ENCODE measurements at places on chromosomes 2 and 18.

DNA sequence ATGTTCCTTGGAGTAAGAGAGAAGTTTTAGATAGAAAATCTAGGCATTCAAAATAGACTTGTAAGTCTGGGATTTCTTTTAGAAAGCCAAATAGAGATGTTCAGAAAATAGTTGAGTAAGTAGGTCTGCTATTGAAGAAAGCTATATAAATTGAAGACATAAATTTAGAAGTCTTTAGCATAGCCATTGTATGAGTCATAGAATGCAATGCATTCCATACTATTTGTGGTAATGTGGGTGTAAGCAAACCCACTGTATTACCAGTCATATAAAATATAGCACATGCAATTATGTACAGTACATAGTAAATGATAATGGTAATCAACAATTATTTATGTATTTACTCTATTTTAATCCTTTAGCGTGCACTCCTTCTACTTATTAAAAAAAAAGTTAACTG is 14.1 kb downstream of the MC4R start:
- DNase-seq = no peak

DNA sequence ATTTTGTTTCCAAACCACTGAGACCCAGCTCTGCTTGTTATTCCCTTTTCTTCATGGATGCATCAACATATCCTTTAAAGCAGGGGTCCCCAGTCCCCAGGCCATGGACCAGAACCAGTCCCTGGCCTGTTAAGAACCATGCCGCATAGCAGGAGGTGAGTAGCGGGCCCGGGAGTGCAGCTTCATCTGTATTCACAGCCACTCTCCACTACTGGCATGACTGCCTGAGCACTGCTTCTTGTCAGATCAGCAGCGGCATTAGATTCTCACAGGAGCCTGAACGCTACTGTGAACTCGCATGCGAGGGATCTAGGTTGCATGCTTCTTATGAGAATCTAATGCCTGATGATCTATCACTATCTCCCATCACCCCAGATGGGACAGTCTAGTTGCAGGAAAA is 1.6 kb upstream of the POLI start:
- no peak for DNase-seq

DNA sequence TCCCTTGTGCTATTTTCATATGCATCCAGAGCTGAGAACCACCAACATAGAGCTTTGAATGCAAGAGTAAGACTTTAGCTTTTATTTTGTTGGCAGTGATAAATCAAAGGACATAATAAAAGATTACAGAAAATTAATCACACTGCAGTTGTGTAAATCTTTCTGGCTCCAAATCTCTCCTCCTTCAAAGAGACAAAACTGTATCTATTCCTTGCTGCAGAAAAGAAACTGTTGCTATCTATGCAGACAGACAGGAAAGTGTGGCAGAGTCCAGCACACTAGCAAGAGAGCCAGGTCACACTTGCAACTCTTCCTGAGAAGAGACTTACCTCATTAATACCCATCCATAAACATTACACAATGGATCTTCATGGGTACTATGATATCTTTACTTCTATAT is 57.5 kb downstream of the DTNB start:
- DNase-seq = no peak

DNA sequence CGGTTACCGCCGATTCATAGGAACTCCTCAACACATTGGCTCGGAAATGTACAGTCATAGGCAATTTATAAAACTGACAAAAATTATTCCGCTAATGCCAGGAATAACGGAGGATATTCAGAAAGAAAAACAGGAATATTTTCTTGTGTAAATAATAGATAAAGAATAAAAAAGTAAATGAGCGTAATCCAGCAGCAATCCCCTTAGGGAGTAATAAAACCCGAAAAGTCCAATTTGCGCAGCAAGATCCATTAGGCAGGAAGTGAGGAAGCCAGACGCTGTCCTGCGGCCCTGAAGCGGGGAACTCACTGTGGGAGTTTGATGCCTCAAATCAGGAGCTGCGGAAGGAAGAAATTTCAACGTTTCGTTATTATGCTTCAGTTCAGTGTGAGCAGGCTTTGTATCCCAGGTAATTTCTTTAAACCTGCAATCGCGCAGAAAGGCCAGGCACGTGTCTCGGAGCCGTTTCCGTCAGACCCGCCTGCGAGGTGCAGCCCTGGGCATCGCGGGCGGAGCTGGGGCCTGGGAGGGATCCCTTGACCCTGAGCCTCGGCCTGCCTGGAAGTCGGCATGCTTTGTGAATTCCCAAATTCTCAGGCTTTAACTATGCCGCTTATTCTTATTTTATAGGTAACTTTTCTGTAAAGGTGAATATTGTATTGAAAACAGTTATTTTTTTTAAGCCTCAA is 180.9 kb upstream of the ALKAL2 start:
- DNase-seq = no peak

- DNase-seq = no peak
Measured at GRCh38 chr2:164792316-164793170, 49.1 kb downstream of the COBLL1 start.

GRCh38 chr18:53911200-53911599 is 313.3 kb downstream of the MBD2 start:
- no peak for DNase-seq

DNA sequence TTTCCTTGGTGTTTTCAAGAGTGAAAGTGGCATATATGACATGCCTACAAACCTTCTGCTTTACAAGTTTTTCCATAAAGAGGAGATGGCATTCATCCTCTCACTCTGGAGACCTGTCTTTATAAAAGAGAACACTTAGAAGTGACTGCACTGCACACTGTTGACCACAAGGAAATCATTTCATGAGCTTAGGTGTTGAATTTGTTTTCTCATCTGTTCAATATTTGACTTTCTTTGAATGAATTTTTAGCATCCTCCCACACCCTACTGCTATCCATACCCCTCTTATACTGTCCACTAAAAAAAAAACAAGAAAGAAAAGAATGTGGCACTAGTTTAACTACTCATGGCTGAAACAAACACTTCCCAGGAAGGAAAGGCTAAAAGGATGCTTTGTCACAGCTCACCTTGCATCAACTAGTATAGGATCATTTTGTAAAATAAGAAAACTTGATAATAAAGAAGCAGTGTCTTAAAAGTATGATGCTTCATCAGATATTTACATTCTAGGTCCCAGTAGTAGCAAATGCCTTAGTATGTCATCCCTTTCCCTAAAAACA is 83.0 kb downstream of the ACVR1 start:
- DNase-seq = no peak

DNA sequence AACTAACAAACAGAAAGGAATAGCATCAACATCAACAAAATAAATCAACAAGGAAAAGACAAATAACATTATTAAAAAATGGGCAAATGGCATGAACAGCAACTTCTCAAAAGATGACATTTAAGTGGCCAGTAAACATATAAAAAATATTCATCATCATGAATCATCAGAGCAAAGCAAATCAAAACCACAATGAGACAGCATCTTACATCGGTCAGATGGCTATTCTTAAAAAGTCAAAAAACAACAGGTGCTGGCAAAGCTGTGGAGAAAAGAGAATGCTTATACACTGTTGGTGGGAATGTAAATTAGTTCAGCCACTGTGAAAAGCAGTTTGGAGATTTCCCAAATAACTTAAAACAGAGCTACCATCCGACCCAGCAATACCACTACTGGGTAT is 327.1 kb downstream of the CMPK2 start:
- no peak for DNase-seq

DNA sequence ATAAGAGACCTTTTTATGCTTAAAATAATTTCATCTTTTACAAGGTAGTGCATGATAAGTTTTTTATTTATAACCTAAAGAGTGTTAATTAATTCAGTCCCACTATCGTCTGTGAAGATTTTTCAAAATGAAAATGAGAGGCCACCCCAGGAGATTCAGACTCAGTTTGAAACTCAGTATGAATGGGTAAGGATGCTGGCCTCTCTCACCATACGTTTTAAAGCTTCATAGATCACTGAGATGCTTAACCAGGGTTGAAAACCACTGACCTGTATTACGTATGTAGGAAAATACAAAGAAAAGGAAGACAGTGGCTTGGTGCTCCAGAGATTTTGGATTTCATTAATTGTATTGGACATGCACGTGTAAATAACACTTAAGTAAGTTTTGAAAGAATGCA is 278.7 kb downstream of the FSIP2 start:
- DNase-seq = no peak

GRCh38 chr2:21427606-21428005 is 303.8 kb downstream of the TDRD15 start:
- no peak for DNase-seq

DNA sequence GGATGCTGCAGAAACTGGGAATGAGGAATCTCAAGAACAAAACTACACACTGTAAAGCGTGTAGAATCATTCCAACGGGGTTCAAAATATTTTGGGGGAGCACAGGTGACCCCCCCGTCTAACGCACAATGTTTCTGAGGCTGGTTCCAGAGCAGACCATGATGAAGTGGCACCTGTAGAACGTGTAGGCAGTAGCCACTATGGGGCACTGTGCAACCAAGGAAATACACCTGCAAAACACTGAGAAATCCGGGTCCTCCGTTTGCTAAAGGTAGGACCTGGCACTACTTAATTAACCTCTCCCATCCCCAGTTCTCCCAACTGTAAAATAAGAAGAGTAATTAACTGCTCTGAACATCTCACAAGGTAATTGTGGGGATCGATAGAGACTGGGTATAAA is 22.6 kb downstream of the ST6GAL2 start:
- DNase-seq = no peak

DNA sequence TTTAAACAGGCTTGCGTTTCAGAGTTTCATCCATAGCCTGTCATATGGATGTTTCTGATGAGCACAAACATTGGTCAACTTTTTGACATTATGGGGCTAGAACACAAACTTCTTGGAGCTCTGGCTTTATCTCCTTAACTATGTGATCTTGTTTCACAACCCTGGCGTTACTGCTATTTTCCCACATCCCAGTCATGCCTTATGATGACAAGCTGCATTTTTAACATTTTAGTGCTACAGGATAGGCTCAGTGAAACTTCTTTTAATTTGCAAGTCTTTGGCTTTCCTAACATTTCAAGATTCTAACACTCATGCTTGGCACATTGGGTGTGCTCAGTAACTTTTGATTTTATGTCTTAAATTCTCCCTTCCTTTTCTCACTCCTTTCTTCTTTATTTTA is 21.0 kb upstream of the PDE1A start:
- no peak for DNase-seq
